M059J (cell line): ENCODE measurements at places on chromosomes 1 and 21.
A peak's percentile ranks its signal among the peaks of the same experiment; 100 is the strongest.

DNA sequence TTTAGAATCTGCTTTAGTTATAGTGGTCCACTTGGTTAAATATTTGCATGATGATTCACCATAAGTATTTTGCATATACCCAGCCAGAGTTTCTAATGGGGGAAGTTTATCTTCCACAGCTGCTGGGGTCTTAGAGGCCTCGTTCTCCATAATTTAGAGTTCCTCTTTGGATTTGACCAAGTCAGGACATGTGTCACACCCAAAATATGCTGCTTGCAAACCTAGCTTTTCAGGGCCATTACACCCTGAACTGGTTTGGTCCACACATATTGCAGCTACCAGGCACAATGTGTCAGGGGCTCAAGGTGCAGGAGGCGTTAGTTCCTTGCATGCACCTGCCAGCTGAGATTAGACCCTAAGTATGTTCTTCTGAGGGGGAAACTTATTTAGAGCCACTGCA is 17.1 kb upstream of the FMO4 start:
- no peak for DNase-seq

DNA sequence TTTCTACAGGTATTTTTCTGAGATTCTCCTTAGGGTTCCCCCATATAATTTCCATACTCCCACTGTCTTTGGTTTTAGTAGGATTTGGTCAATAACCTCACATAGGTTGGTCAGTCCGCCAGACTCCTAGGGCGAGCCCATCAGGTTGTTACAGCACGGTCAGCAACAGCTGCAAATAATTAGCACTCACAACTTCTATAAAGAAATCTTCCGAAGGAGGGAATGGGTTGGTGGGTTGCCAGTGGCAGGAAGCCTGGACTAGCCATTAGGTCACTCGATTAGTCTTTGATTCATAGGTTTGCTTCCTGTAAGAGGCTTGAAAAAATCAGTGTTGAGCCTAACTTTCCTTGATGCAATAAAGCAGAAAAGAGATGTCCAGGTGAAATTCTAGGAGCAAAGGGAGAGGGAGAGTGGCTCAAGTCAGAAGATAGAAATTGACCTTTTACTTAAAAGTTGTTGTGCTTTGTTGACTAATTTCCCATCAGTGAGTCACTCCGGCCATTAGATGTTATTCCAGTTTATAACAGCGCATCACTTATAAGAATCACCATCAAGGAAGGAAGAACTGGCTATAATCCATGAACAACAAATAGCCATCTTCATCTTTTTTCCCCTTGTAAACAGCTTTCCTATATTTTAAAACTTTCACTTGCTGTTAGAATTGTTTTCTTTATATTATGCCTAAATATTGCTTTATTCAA is 88.3 kb downstream of the TPR start:
- peak; percentile 16 for DNase-seq

GRCh38 chr1:184684285-184685074 is 70.2 kb downstream of the EDEM3 start:
- DNase-seq: peak; percentile 26

GRCh38 chr1:208235982-208236761 is 8.0 kb downstream of the PLXNA2 start:
- peak; percentile 82 for DNase-seq

GRCh38 chr1:243435836-243436235 is 180.0 kb downstream of the SDCCAG8 start:
- no peak for DNase-seq

DNA sequence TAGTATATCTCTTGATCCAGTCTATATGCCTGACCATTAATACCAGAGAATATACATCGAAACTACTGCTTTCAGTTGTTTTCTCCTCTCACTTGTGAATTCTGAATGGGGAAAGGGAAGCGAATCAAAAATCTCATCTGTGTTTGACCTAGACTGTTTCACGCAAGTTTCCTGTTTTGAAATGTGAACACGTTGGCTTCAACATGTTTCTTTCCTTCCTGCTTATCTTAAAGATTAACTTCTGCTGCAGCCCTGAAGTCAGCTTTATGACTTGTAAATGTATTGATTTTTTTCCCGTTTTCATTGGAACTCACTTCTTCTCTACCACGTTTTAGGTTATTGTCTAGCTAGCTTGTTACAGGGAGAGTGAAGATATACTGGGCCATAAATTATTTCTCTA is 49.9 kb downstream of the SNX27 start:
- no peak for DNase-seq

DNA sequence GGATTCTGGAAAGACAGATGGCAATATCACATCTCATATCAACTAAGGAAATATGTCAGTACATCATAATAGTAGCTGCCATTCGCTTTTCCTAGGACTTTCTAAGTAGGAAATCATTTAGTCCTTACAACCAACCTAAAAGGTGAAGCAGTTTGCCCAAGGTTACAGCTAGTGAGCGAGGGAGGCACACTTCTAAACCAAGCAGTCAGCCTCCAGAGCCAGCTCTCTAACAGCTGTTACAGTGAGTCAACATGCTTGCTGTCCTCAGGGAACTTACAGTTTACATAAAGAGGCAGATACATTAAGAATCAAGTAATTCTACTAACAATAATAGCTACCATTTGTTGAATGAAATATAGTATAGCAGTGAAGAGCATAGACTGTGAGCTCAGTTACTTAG is 57.1 kb downstream of the GIPC2 start:
- DNase-seq: no peak

DNA sequence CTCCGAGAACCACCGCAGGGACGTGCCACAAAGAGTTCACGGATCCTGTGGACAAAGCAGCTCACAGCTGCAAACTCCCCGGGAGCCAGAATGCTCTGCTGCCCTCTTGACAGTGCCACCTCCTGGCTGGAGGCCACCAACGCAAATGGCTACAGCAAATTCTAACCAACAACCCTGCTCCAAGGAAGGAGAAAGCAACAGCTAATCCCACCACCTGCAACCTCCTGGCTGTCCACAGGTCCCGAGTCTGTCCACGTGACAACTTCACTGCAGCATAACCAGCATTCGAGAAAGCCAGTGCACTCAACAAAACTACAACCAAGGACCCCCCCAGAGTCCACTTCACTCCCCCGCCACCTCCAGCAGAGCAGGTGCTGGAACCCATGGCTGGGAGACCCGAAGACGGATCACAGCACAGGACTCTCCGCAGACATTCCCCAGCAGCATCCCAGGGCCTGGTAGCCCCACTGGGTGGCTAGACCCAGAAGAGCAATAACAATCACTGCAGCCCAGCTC is 17.3 kb downstream of the POFUT2 start:
- no peak for DNase-seq

GRCh38 chr1:219563568-219563967 is 49.3 kb downstream of the ZC3H11B start:
- DNase-seq: no peak

DNA sequence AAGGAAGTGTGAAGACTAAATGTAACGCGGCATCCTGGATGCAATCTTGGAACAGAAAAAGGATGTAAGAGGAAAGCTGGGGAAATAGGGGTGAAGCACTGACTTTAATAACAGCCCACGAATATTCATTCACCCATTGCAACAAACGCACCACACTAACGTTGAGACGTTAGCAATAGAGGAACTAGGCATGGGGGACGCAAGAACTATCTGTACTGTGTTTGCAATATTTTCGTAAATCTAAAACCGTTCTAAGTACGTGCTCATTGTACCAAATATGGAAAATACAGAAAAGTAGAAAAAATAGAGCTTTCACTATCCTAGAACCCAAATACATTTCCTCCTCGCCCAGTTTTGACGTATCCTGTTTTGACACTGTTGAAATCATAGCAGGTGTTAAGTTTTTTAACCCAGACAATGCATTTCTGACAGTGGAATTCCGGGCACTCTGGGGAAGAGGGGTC is 3.9 kb downstream of the LAPTM5 start:
- DNase-seq: no peak

DNA sequence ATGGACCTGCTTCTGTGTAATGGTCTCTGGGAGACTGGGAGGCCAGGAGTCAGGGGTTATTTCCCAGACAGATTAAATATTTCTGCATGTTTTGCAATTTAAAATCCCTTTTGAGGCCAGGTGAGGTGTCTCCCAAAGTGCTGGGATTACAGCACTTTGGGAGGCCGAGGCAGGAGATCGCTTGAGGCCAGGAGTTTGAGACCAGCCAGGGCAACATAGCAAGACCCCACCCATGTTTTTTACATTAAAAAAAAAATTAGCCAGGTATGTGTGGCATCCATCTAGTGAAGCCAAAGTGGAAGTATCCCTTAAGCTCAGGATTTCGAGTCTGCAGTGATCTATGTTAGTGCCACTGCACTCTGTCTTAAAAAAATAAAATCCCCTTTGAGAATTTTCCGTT is 34.1 kb downstream of the ECHDC2 start:
- DNase-seq: no peak

GRCh38 chr1:150881331-150882070 is 5.1 kb upstream of the ARNT start:
- DNase-seq: peak; percentile 62

GRCh38 chr1:55893155-55893554 is 678.0 kb upstream of the USP24 start:
- DNase-seq: peak; percentile 63

DNA sequence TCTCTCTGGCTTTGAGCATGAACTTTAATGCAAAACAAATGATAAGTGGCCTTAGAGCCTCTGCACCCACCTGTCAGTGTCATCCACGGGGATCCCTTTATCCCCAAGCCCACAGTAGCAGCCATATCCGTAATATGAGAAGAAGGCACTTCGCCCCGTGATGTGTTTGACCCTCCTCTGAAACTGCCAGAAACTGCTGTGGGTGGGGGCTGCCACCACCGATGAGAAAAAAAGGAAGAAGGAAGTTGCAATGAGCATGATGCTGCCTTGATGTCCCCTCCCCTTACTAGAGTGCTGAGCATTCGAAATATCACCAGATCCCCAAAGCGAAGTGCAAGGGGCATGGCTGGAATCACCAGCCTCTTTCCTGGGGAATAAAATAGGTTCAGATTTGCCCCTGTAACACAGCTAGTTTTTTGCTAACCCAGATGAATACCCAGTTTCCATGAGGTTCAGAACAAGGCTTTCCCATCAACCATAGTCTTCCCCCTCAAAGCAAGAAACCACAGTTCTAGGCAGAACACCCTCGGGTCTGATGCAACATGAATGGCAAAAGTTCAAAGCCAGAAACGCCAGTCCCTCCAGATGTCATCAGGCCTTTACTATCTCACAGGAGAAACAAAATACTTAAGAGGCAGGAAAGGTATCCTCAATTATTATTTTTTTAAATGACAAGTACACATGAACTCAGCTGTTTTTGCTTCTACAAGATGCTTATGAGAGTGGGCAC is 10.8 kb upstream of the UBXN10 start:
- DNase-seq: no peak

- no peak for DNase-seq
Measured at GRCh38 chr21:45381865-45382696, 22.9 kb upstream of the COL18A1 start.

- DNase-seq: peak; percentile 40
Measured at GRCh38 chr1:224432672-224433040, 1.9 kb downstream of the WDR26 start.

DNA sequence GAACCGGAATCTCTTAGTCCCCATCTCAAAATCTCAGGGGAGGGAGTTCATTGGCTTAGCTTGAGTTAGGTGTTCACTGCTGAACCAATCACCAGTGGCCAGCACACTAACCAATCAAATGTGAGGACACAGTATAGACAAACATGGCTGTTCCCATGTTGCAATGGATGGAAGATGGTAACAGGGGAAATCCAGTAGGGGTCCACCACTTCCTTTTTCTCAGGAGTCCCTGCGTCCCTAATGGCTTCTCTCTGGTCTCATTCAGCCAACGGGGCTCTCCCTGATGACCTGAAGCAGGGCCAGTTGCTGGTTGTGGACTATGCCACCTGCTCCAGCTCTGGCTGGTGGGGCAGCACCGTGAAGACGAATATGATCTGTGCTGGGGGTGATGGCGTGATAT is 9.7 kb downstream of the CELA2B start:
- DNase-seq: no peak

- no peak for DNase-seq
Measured at GRCh38 chr1:34816778-34817177, 24.0 kb downstream of the GJA4 start.

DNA sequence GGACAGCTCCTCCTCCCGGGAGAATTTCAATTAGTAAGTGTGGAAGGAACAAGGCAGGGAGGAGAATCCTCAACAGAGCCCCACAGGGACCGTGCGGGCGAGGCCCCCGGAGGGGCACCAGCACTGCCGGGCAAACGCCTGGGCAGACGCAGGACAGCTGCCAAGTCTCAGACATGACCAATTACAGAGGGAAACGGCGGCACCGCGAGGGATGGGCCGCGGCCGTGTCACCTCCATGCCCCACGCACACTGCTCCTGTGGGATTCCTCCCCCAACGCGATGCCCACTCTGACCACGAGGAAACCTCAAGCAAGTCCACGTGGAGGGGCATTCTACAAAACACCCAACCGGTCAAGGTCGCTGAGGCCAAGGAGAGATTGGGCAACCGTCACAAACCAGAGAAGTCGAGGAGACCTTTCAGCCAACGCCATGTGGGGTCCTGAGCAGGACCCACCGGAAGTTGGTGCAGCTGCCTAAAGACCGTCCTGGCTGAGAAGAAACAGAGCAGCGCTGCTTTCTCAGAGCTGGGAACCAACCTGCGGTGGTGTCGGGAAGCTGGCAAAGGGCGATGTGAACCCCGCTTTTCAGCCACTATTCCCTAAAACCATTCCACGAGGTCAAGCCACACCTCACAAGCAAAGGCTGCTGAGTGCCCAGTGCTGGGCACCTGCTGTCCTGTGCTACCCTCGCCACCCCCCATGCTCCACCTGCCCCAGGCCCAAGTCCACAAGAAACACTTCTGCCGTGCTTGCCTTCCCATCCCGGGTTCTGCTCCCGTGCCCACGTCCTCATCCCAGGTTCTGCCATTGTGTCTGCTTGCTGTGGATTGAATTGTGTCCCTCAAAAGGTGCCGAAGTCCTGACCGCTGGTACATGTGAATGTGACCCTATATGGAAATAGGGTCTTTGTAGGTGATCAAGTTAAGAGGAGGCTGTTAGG is 1.4 kb upstream of the KRTAP10-4 start:
- DNase-seq: no peak

DNA sequence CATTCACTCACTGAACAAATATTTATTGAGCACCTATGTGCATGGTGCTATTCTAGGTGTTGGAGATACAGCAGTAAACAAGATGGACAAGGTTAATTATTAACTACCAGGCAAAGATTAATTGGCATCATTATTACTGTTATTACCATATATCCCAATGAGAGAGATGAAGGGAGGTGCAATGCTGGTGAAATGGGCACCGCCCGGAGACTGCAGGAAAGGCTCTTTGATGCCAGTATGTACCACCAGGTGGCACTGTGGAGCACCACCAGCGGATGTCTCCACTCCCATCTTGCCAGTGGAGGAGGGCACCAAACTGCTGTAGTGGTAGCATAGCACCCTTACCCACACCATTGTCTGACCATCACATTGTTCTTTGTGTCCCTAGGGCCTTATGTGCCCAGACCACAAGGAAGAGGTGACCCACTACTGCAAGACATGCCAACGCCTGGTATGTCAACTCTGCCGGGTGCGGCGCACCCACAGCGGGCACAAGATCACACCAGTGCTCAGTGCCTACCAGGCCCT is 3.0 kb downstream of the TRIM46 start:
- DNase-seq: peak; percentile 68

- no peak for DNase-seq
Measured at GRCh38 chr1:158283965-158284364, 5.8 kb upstream of the CD1C start.

- peak; percentile 97 for DNase-seq
Measured at GRCh38 chr1:116489231-116489697, 81.6 kb downstream of the CD58 start.

GRCh38 chr1:209549443-209550205 is 33.9 kb upstream of the CAMK1G start:
- DNase-seq: no peak

- DNase-seq: no peak
Measured at GRCh38 chr1:1101503-1101902, 14.4 kb downstream of the C1orf159 start.

- DNase-seq: no peak
Measured at GRCh38 chr1:221631556-221631955, 110.3 kb downstream of the DUSP10 start.
